B cell (primary cell): ENCODE measurements at places on chromosomes 11 and 22.

DNA sequence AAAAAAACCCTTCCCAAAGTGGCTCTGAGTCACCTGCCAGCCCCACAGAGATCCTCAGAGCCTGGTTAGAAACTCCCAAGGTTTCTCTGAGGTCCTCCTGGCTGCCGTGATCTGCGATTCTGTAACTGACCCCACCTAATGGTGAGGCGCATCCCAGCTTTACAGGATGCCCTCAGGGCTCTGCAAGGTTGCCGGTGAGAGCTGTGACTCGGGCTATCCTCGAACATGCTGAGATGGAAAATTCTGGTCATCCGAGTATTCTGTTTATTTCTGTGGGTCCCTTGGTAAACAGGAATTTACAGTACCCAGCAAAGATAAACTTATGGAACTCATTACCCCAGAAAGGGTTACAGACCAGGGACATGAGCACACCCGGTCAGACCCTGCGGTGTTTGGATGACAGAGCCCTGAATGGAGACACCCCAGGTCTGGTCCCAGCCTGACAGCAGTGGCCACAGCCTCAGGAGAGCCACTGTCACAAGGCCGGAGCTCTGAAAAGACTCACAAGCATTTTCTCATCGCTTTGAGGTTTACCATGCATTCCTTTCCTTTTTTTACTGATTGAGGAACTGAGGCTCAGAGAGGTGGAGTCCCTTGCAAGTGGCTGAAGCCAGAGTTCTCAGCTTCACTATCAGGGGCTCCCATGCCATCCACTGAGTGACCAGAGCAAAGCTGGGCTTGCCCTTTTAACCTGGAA lies 22.2 kb downstream of the LIF start:
- no peak for DNase-seq

DNA sequence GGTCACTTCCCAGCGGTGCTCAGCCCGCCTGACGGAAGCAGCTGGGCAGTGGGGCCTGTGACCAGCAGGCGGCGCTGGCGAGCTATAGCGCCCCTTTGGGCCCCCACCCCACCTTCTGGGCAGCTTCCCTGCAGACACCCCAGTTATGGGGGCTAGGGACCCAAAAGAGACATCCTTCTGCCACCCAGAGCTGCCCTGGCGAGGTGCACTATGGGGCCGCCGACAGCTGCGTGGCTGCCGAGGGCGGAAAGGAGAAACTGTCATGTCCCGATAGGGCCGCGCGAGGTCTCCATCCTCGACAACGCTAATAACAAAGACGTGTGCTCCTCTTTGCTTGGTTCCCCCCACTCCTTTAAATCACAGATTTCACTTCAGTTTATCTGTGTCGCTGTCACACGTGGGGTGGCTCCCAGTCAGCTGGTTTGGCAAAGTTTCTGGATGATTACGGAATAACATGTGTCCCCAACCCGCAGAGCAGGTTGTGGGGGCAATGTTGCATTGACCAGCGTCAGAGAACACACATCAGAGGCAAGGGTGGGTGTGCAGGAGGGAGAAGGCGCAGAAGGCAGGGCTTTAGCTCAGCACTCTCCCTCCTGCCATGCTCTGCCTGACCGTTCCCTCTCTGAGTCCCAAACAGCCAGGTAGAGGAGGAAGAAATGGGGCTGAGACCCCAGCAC lies 673 bp upstream of the MYO7A start:
- peak; percentile 71 for DNase-seq

GRCh38 chr11:15748132-15748531 lies 608.2 kb downstream of the SOX6 start:
- no peak for DNase-seq

DNA sequence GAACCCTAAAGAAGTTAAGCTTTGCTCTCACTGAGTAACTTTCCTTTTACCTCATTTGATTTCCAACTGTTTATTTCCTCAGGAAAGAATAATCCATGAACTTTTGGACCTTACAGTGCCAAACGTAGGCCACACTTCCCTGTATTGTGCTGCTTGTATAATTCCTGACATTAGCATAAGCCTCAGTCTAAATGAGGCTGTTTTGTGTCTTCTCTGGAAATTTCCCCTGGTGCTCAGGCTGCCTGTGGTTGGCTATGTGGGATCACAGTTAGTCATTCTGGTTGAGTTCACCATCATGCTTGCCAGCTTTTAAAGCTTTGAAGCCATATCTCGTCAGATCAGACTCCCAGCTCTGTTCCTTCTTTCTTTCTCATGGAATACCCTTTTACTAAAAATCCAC lies 107.0 kb downstream of the FAM76B start:
- no peak for DNase-seq

GRCh38 chr11:976431-977160 lies 50.9 kb downstream of the AP2A2 start:
- DNase-seq, result no peak
